PC-3 (cell line): ENCODE measurements at places on chromosomes 7 and 10.

GRCh38 chr7:2853147-2853546, 9.0 kb upstream of the GNA12 start:
- no peak for DNase-seq

DNA sequence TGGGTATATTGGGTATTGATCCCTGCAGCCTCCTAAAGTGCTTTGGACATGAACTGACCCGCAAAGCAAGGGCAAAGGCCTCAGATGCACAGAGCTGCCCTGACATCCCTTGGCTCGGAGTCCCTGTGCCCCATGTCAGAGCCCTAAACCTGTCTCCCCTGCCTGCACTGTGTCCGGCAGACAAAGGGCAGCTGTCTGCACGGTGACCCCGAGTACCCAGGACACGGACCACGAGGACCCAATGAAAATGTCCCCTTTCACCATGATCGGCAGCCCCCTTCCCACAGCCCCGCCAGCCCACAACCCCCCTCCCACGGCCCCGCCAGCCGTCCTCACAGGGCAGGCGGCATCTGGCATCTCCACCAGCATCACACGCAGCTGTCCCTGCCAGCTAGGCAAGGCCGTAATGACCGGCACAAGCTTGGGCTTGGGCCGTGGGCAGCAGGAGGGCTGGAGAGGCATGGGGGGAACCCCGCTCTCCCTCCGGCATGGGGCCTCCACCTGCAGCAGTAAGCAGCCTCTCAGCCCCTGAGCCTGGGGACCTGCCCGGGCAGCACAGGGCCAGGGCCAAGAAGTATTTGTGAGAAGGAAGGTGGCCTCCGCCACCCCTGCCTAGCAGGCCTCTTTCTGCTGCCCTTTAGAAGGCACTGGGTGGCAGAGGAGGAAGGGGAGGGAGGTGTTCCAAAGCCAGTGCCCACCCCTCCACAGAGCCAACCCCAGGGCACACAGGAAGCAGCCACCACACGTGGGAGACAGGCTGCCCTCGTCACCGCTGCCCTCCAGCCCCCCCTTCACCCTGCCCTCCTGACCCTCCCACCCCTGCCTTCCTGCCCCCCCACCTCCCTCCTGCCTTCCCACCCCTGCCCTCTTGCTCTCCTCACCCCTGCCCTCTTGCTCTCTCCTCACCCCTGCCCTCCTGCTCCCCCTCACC, 10.1 kb downstream of the NUDT1 start:
- no peak for DNase-seq

- no peak for DNase-seq
Measured at GRCh38 chr7:120169996-120170783, 102.8 kb upstream of the KCND2 start.

- DNase-seq = no peak
Measured at GRCh38 chr10:116722736-116723427, 19.5 kb downstream of the HSPA12A start.

GRCh38 chr10:49458869-49459268, 63.0 kb upstream of the DRGX start:
- DNase-seq = no peak

GRCh38 chr10:133293810-133294119, 14.9 kb downstream of the TUBGCP2 start:
- DNase-seq = no peak

DNA sequence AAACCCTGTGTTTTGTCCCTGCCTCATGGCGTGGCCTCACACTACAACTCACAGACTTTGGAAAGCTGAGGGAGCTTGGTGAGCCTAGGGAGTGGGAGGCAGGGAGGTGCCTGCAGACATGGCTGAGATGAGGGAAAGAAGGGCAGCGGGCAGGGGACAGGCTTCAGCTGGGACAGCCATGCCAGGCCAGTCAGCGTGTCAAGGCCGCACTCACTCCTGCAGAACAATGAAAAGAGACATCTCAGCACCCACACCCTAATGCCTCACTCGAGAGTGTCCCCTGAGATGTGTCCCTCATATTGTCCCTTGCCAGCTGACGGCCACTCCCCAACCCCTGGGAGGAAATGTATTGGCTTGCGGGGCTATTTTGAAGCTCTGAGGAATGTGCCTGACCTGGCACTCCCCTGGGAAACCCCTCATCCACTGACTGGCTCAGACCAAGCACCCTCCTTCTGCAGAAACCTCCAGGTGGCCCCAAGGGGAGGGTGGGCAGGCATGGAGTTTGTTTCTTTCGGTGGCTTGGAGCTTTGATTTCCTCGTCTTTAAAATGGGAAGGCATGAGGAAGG, 31.6 kb downstream of the SH3PXD2A start:
- DNase-seq = no peak

DNA sequence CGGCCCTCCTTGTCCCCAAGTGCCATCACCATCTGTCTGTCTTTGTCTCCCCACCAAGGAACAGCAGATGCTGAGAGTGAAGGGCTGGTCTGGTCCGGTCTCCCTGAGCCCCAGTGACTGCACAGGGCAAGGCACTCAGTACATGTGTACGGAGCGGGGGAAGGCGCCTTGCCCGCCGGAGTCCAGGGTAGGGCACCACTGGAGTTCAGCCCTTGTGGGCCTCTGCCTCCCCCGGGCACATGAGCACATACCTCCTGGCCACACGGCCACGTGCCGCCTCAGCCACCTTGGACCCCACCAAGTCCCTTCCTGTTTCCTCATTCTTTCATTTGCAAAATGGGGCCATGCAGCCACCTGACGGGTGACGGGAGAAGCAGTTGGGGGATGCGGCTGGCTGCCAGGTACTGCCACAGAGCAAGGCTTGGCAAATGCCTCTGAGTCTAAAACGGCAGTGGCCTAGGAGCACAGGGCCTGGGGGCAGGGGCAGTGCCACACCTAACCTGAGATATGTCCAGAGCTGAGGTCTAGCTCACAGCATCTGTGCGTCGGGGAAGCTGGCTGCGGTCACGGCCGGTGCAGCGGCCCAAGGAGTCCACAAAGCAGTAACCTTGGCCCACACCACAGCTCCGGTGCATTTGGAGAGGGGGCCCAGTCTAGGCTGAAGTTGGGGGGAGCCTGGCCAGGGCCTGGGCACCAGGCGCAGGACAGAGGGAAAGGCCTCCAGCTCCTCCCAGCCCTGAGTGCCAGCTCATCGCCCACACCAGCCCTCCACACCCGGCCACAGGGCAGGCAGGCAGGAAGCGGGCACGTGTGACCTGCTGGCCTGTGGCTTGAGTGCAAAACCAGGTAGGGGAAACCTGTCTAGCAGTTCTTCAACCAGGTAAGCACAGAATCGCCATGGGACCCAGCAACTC, 5.2 kb downstream of the ADAP1 start:
- DNase-seq = peak; percentile 71

DNA sequence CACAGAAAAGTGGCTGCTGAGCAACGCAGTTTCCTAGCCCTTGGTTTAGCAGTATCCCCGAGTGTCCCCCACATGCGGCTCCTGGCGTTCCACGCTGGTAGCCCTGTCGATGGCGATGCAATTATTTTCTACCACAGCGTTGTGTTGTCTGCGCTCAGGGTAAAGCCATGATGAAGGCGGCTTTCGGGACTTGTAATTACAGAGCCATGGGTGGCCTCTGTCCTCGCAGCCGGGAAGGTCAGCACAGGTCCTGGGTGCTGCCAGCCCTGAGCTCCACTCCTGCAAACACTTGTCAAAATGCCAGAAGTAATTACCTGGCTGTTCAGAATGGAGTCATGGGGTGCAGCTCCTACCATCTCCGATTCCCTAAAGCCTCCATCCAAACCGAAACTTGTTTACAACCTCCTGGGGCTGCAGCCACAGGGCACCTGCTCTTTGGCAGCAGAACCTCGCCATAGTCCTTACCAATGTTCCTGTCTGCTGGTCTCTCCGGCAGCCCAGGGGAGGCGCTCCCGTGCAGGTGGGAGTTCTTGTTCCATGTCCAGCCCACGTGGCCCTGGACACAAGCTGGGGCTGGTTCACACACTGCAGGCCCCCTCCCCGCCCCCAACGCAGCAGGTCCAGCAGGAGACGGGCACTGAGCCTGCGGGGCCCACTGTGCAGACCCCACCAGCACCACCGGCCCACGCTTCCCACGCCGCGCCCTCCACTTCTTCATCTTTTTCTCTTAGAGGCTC, 512.6 kb downstream of the PTPRN2 start:
- DNase-seq = no peak

DNA sequence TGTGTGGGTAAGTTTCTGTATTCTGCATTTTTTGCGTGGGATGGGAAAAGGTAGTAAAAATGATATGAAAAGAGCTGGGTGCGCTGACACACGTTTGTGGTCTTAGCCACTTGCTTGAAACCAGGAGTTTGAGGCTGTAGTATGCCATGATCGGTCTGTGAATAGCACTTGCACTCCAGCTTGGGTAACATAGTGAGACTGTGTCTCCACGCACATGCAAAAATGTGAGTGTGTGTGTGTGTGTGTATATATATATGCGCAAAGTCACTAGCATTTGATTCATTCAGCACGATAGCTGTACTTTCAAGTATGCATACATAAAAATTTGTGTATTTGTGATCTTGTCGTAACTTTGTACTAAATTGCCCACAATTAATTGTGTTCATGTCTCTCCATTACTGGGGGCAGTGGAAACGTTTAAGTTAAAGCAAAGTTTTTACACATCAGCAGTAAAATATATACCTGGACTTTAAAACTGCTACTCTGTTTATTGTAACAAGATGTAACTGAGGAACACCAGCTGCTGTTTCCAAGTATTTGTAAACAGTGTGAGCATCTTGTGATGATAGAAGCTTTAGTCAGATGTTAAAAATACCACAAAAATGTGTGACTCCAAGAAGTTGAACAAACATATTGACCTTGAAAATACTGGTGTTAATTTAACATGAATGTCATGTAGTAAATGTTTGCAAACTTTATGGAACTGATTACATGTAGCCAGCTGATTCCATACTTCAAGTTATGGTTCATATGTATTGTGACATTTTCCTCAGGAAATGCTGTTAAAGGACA, 1.6 kb downstream of the ZRANB1 start:
- peak; percentile 67 for DNase-seq

- no peak for DNase-seq
Measured at GRCh38 chr7:3128857-3129490, 85.3 kb upstream of the CARD11 start.

GRCh38 chr7:25398418-25398817, 170.1 kb upstream of the NPVF start:
- DNase-seq = no peak

GRCh38 chr7:80643336-80643915, 5.0 kb downstream of the CD36 start:
- peak; percentile 63 for DNase-seq

DNA sequence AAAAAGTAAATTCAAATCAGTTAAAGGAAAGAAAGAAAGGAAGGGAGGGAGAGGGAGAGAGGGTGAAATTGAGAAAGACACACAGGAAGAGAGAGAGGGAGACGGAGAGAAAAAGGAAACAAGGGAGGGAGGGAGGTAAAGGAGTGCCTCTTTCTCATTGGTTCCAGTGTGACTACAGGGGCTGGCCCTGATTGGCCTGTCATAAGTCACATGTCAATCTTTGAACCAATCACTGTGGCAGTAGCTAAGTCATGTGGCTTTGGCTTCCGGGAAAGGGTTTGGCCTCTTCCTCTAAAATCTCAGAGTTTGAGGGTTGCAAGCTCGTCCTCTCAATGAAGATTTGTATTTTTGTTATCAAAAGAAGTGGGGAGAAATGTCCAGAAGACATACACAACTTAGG, 150.2 kb downstream of the RAB11FIP2 start:
- DNase-seq = no peak

DNA sequence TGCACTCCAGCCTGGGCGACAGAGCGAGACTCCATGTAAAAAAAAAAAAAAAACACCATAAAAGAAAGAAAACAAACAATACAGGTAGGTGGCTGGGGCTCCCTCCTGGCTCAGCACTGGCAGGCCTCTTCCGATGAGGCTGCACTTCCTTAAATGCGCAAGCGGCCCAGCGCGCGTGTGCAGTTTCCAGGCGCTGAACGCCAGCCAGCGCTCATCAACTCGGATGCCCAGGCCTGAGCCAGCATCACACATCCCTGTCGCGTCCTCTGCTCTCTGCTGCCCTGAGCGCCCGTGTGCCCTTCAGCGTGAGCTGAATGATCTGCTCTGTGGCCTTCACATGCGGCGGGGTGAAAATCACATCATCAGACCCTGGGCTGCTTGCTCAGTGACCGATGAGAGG, 31.8 kb downstream of the NUDT1 start:
- DNase-seq = no peak

GRCh38 chr7:129480674-129481363, 21.5 kb upstream of the SMKR1 start:
- no peak for DNase-seq

DNA sequence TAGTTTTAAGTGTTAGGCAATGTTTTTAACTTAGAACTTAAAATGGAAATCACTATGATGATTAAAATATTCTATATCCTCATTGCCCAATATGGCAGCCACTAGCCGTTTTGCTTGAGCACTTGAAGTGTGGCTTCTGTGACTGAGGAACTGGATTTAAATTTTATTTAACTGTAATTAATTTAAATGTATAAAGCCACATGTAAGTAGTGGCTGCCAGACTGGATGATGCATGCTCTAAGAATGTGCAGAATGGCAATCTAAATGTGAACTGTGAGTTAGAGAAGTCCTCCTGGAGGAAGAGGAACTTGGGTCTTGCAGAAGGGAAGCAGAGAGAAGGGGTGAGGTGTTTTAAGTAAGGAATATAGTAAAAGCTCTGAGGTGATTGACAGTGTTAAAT, 451.4 kb downstream of the SUGCT start:
- DNase-seq = peak; percentile 50

DNA sequence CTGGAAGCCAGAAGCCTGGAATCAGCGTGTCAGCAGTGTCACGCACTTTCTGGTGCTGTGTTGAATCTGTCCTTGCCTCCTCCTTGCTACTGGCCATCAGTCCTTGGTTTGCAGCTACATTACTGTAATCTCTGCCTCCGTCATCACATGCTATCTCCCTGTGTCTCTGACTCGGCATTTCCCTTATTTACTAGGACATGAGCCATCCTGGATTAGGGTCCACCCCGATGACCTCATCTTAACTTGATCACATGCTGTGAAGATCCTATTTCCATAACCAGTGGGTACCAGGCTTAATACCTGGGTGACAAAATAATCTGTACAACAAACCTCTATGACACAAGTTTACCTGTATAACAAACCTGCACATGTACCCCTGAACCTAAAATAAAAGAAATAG, 518.0 kb upstream of the KLF6 start:
- DNase-seq = no peak

DNA sequence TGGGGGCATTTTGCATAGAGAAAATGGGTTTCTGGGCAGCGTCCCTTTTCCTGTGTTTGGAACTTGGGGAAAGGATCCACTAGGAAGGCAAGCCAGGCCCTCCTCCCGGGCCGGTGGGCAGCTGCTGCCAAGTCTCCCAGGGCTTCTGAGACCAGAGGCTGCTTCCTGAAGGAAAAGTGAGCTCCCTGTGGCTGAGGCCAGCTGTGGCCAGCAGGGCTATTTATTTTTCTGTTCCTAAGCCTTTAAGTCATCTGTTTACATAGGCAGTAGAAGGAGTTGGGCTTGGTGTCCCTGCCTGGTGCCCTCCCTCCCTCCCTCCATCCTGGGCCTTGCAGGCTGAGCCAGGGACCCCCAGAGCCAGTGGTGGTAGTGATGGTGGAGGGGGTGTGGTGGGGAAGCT, 70.5 kb upstream of the COL13A1 start:
- DNase-seq = peak; percentile 73

DNA sequence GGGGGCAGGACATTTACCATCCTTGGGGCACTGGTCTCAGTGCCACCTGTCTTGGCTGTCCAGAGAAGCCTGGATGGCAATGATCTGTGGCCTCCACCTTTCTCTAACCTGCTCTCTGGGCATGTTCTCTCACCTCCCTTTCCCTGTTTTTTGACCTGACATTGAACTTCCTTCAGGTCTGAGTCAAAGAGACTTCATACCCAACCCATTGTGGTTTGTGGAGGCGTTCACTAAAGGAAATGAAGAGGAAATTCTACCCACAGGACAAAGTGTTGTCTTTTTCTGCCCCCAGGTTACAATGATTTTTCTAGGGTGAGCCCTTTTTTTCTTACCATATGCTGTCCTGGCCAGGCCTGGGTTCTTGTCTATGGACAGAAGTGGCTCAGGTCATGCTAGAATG, 76.6 kb downstream of the CYP26A1 start:
- DNase-seq = peak; percentile 72
